NCI-H187 treated with DMSO at 0.1 percent for 48 hours (cell line): ENCODE measurements at places on chromosomes 1 and 21.

- no peak for DNase-seq
Observed at GRCh38 chr1:152855661-152856060, 4.1 kb upstream of the LCE7A start.

GRCh38 chr1:7293702-7294629 lies 477.1 kb upstream of the VAMP3 start:
- no peak for DNase-seq

- no peak for DNase-seq
Observed at GRCh38 chr1:92495392-92496063, 8.8 kb upstream of the GFI1 start.

GRCh38 chr1:228836427-228836826 lies 101.1 kb downstream of the RHOU start:
- DNase-seq: no peak

DNA sequence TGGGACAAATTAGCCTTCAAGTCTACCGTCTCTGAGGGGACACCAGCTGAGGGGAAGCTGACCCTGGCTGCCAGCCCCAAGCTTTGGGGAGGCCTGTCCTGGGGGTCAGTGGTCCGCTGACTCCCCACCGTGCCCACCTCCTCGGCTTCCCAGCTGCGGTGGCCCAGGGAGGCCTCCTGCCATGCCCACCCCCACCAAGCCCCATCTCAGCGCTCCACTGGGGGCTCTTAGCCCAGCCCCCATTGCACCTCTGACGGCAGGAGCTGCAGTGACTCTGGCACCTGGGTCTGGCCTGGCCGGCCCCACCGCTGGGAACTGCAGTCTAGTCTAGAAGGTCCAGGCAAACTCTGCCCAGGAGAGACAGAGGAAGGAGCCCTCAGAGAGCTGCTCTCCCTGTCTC lies 30.2 kb upstream of the SIM2 start:
- DNase-seq: no peak

GRCh38 chr1:93800856-93801255 lies 78.2 kb downstream of the DNTTIP2 start:
- DNase-seq: no peak

DNA sequence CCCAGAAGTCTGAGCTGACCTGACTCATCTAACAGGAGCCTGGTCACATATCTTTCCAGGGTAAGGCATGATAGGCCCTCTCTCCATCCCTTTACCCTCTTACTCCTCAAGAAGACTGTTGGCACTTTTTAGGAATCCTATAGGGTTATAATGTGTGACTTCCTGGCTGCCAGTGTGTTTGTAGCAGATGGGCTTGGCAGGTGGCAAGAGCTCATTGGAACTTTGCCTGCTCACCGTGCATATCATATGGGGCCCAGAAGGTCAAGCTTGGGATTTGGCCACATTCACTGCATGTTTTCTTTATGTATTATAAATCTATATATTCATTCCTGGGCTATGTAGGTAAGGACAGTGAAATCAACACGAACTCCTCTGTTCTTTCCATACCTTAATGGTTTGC lies 5.2 kb downstream of the KAZN start:
- no peak for DNase-seq

DNA sequence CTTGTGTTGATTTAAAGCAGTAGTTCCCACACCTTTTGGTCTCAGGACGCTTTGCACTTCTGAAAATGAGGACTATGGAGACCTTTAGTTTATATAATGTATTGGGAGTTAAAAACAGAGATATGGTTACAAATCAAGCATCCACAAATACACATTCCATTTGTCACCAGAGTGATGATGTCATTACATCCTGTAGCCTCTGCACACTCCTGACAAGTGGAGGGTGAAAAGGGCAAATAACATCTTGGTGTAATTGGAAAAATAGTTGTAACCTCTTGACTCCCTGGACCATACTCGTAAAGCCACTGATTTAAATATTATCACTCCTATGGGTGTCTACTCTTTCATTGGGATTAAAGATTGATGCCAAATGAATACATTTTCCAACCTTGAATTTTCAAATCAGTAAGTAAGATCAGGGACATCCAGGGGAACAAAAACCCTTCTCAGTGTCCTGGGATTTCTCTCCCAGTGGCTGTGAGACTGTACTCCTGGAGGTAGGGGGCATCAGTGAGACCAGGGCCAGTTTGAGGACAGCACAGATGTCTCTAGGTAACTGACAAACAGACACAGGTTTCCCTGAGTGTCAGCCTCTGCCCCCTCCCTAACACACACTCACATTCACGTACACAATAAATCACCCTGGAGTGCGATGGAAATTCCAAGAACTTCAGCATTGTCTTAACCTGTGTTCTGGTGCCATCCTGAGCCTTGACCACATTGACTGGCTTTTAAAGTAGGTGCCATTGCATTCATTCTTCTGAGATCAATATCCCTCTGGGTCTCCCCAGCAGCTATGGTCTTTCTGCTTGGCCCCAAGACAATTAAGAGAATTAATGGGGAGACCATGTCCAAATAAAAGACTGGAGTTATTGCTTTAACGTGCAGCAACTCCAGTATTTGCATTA lies 63.0 kb downstream of the NR5A2 start:
- no peak for DNase-seq

DNA sequence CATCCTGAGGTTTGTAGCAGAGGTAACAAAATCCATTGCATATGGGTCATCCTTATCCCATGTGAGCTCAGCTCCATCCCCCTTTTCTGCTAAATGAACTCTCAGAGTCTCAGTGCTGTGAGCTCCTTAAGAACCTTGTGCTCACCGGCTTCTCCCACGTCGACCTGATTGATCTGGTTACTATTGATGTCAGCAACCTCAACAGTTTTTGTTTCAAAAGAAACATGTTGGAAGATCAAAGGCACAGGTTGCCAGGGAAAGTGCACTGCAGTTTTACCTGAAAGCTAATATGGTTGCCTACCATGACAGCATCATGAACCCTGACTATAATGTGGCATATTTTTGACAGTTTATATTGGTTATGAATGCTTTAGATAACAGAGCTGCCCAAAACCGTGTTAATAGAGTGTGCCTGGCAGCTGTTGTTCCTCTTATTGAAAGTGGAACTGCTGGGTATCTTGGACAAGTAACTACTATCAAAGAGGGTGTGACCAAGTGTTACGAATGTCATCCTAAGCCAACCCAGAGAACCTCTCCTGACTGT lies 131.4 kb downstream of the HS2ST1 start:
- no peak for DNase-seq

DNA sequence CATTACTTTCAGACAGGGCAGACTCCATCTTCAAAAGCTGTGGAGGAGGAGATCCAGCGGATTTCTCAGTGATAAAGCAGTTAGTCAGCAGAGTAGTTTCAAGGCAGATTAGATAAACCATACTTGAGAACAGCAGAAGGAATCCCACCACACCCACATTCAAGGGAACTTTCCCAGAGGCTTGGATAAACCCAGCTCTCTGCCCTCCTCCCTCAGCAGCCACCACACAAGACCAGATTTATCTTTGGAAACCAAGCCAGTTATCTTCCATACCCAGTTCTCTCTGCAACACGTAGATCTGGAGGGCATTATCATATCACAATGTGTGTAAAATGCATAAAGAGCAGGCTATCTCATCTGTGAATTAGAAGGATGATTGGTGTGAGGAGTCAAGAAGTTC lies 40.2 kb downstream of the GFI1 start:
- no peak for DNase-seq

GRCh38 chr1:8985915-8986813 lies 40.1 kb downstream of the SLC2A7 start:
- no peak for DNase-seq

GRCh38 chr1:115429884-115430283 lies 91.8 kb upstream of the NGF start:
- no peak for DNase-seq

DNA sequence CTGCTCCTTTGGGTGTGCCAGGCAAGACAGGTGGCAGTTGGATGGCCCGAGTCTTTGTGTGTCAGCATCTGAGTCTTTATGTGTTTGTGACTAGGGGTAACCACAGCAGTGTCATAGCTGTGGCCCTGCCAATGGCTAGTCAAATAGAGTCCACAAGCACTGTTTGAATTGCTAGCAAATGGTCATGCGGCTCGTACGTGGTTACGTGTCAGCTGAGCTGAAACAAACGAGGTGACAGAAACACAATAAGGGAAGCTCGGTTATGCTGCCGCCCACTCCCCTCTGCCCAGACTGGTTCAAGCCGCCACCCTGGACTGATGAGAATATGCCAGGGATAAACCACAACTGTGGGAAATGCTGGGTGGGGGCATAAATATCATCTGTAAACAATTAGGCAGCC lies 174.3 kb upstream of the LMO4 start:
- no peak for DNase-seq

GRCh38 chr1:5909576-5910275 lies 82.5 kb downstream of the NPHP4 start:
- DNase-seq: no peak

DNA sequence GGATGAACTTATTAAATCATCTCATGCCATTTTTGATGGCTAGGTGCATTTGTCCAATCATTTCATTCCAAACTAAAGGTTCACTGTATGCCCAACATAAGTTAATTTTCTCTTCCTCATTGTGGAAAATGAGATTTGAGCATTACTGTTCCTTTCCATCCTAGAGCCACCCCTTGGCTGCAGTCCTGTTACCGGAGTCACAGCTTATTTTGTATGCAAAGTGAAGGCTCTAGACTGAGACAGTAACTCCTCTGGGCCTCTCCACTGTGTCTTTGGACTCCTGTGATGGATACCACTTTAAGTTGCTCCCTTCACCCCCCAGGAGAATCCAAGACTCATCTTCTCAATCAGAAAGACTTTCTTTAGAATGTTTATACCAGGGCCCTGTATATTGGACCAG lies 59.7 kb downstream of the FGGY start:
- no peak for DNase-seq

DNA sequence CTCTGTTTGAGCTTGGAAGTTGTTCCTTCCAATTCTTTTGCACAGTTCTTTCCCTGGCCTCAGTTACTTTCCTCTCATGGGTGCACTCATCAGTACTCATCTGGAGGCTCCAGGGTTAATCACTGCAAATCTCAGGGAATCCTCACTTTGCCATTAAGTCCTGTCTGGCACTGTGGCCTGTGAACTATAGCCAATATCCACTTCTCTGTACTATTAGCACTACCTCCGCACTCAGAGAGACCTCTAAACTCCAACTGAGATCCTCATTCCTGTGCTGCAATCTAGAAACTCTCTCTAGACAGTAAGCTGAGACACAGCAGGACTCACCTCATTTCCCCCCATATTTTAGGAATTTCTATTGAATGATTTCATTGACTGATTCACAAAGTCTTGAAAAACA lies 311.3 kb downstream of the NCAM2 start:
- no peak for DNase-seq

GRCh38 chr1:240528591-240528990 lies 83.4 kb downstream of the GREM2 start:
- no peak for DNase-seq

DNA sequence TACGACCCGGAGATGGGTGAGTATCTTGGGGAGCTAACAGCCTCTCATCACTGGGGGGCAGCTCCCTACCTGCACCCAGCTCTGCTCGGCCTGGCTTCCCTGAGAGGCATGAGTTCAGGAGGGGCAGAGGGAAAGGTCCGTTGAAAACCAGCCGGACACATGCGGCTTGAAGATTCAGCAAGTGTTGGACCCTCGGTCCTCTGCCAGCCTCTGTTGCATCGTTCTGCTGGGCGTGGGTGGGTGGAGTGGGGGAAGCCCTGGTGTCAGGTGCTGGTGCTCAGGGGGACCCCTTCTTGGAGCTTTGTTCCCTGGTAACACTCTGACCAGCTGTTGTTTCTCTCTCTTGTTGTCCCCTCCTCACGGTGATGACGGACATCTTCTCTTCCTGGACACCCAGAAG lies 20.9 kb downstream of the PSEN2 start:
- no peak for DNase-seq

DNA sequence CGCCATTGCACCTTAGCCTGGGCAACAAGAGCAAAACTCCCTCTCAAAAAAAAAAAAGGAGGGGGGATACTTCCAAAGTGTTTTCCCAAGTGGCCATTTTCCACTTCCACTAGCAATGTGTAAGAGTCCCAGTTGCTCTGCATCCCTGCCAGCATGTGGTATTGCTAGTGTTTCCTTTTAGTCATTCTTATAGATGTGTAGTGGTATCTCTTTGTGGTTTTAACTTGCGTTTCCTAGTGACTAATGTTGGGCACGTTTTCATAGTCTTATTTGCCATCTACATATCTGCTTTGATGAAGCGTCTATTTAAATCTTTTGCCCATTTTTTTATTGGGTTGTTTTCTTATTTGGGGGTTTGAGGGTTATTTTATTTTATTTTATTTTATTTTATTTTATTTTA lies 31.1 kb downstream of the INAVA start:
- DNase-seq: no peak

GRCh38 chr1:100952104-100952745 lies 56.3 kb downstream of the SLC30A7 start:
- no peak for DNase-seq

- DNase-seq: peak; percentile 17
Observed at GRCh38 chr1:64966158-64966971, at the start of gene JAK1. Gene JAK1 (minus strand): TSS chr1:64966549. CDS start chr1:64886264, 80,285 bp downstream.

DNA sequence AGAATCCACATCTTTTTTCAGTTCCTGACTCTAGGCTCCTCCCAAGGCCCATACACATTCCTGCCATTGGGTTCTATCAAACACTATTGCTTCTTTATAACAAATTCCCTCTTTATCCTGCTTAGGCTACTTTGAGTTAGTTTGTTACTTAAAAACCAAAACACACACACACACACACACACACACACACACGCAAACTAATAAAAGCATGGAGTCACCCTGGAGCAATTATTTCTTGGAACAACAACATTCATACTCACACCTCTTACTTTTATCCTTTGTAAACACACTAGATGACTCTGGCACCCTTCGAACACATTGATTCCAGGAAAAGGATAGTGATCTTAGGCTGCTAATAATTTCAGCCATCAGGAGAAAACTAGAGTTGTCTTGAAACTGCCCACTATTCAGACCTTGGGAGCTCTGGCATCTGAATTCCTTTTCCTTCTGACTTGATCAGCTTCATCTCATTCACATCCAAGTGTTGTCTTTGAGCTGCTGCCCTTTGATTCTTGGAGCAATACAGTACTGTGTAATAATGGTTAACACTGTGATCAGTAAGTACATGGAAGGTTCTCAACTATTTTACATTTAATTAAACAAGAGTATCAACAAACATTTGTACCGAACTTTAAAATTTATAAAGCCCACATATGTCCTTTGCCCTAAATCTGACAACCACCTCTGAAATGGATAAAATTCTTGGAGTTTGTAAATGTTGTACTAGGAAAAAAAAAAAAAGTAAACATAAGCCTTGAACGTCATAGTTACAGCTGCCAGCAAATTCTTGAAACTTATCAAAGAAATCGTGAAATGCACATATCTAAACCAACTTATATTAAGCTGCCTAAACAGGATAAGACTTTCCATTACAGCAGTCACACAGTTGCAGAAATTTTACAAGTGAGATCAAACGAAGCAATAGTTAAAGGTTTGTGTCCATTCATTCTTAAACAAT lies 2.8 kb upstream of the SEC22B start:
- DNase-seq: no peak
